Bronchial smooth muscle cell (primary cell): ENCODE measurements at places on chromosomes 11 and 22. TPM values are rescaled to one million over a fixed set of nuclear protein-coding genes. Genes with fewer than 3 reads are reported as not detected.

The KCNQ1 gene
- total RNA-seq = not detected in 2 replicates

The SERPING1 gene
- total RNA-seq = 5.5 and 7.6 TPM in 2 replicates

The NXPE2 gene
- total RNA-seq = 0.09 TPM in 1 of 2 replicates, not detected in the other

The SPDYC gene
- not detected in 2 replicates for total RNA-seq

The TAF6L gene
- total RNA-seq = 22.2 and 28.9 TPM in 2 replicates

The ANO9 gene
- under 0.01 TPM in 1 of 2 replicates, not detected in the other for total RNA-seq

The GRAP2 gene
- 0.09 TPM in 1 of 2 replicates, not detected in the other for total RNA-seq

The H19 gene
- 18.6 and 518 TPM in 2 replicates for total RNA-seq

The BRD1 gene
- total RNA-seq = 17.2 and 20.3 TPM in 2 replicates

The UPK2 gene
- not detected in 2 replicates for total RNA-seq

The ELFN2 gene
- 0.32 TPM in 1 of 2 replicates, not detected in the other for total RNA-seq

The PICALM gene
- 143 and 192 TPM in 2 replicates for total RNA-seq

The MAPK8IP1 gene
- total RNA-seq = 9.4 and 9.5 TPM in 2 replicates

The PTPRCAP gene
- total RNA-seq = under 0.01 TPM in 1 of 2 replicates, not detected in the other

The SMIM35 gene
- not detected in 2 replicates for total RNA-seq

The LRP4 gene
- total RNA-seq = 3.0 and 3.2 TPM in 2 replicates

The FDXACB1 gene
- 1.6 and 1.9 TPM in 2 replicates for total RNA-seq

The PKDREJ gene
- under 0.01 and 0.09 TPM in 2 replicates for total RNA-seq

The UBE4A gene
- 20.3 and 25.7 TPM in 2 replicates for total RNA-seq

The ZNF280A gene
- total RNA-seq = not detected in 2 replicates

The B3GAT1 gene
- under 0.01 TPM in 1 of 2 replicates, not detected in the other for total RNA-seq

The PACSIN3 gene
- total RNA-seq = 37.8 and 43.4 TPM in 2 replicates

The HARBI1 gene
- 3.9 and 5.2 TPM in 2 replicates for total RNA-seq

The UEVLD gene
- total RNA-seq = 19.7 and 21.1 TPM in 2 replicates

The RFPL2 gene
- total RNA-seq = not detected in 2 replicates

The KRTAP5-7 gene
- under 0.01 TPM in 1 of 2 replicates, not detected in the other for total RNA-seq

The ACRV1 gene
- total RNA-seq = not detected in 2 replicates

The C1QTNF4 gene
- total RNA-seq = 0.16 and 0.17 TPM in 2 replicates

The DKK3 gene
- 441 and 695 TPM in 2 replicates for total RNA-seq

The GNB1L gene
- 4.2 and 4.3 TPM in 2 replicates for total RNA-seq

The C22orf15 gene
- 0.43 and 1.9 TPM in 2 replicates for total RNA-seq

The CWF19L2 gene
- total RNA-seq = 11.1 and 12.8 TPM in 2 replicates

The PIWIL4 gene
- total RNA-seq = 2.5 and 5.1 TPM in 2 replicates

The SYT12 gene
- under 0.01 and 0.16 TPM in 2 replicates for total RNA-seq

The ARL14EP gene
- total RNA-seq = 22.0 and 31.4 TPM in 2 replicates

The OLFML1 gene
- total RNA-seq = 7.1 and 16.4 TPM in 2 replicates

The PLAAT3 gene
- total RNA-seq = 7.4 and 30.5 TPM in 2 replicates

The CLDN5 gene
- 0.43 and 0.63 TPM in 2 replicates for total RNA-seq

The LZTR1 gene
- total RNA-seq = 53.6 and 64.0 TPM in 2 replicates

The PGR gene
- total RNA-seq = under 0.01 and 0.09 TPM in 2 replicates

The IPO7 gene
- 59.4 and 88.6 TPM in 2 replicates for total RNA-seq

The BLID gene
- total RNA-seq = 3.4 and 5.4 TPM in 2 replicates

The IFITM10 gene
- 1.1 and 2.2 TPM in 2 replicates for total RNA-seq

The ADM gene
- 183 and 196 TPM in 2 replicates for total RNA-seq

The MYBPC3 gene
- not detected in 2 replicates for total RNA-seq

The KCNJ11 gene
- not detected in 2 replicates for total RNA-seq

The ALDH3B2 gene
- 0.34 TPM in 1 of 2 replicates, not detected in the other for total RNA-seq

The C22orf31 gene
- not detected in 2 replicates for total RNA-seq

The NXPE4 gene
- total RNA-seq = not detected in 2 replicates

The OR51E2 gene
- under 0.01 TPM in 1 of 2 replicates, not detected in the other for total RNA-seq
